Dorsolateral prefrontal cortex (tissue), 122 donors: ENCODE measurements at places on chromosomes 12 and 14.

DNA sequence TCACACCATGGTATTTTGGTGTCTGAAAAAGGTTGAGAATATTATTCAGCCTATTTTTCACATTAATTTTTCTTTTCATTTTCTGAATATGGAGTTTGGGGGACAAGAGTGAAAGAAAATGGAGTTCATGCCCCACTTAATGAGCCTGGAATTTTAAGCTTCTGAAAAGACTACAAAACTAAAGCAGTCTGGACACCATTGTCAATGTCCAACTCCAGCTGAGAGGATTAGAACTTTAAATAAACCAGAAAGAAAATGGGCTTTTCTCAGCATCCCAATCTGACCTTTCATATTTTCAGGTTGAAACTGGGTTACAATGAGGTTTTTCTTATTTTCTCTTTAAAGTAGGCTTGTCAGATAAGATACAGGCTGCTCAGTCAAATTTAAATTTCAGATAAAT is 207.7 kb downstream of the SLC6A15 start:
- no peak for DNase-seq

GRCh38 chr14:57391517-57392195 is 1.3 kb downstream of the NAA30 start:
- DNase-seq, result no peak

DNA sequence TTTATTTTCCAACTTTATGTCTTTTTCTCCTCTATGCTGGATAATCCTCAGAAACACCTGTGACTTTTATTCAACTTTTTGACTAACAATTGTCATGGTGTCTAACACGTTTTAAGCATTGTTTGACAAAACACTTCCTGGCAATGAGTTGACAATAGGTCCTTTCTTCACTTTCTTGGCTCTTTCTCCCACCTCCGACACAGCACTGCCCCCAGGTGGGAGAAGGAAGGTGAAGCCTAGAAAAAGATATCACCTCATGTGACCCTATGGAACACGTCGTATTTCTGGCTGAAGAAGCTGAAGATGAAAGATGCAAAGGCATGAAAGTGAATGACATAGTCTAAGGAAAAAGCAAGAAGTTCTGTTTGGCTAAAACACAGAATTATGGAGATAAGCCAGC is 430.0 kb downstream of the ETNK1 start:
- no peak for DNase-seq

GRCh38 chr12:15544589-15544988 is 222.3 kb downstream of the PTPRO start:
- DNase-seq, result no peak

GRCh38 chr12:538731-539539 is 79.2 kb downstream of the B4GALNT3 start:
- DNase-seq, result no peak

DNA sequence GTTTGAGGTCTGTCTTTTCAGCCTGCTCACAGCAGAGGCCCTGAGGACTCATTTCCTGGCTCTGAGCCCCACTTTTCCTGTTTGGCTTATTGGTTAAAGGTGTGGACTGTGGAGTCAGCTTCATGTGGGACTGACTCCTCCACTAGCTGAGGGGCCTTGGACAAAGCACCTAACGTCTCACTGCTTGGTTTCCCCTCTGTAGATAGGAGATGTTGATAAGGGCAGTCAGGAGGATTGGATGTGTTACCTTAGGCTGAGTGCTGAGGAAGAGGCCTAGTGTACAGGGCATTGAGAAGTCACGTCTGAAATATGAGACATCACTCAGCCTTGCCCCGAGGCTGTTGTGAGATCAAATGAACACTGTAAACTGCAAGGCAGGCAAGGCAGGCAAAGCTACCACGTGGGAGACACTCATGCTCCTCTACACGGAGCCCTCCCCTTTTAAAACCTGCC is 27.1 kb upstream of the TCL1A start:
- no peak for DNase-seq

DNA sequence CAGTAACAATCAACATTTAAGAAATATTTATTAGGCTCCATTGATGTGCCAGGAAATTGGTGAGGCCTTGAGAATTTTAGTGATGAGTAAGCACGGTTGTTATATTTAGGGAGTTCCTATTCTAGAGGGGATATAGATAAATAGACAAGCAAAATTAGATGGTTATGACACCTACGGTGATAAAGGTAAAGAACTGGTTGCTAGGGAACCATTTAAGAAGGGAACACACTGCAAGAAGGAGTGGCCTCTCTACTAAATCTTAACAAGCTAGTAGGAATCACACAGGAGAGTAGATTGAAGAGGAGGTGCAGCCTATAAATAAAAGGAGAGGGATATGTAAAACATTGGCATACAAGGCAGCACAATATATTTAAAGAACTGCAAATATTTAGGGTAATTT is 155.2 kb downstream of the LRIG3 start:
- no peak for DNase-seq

DNA sequence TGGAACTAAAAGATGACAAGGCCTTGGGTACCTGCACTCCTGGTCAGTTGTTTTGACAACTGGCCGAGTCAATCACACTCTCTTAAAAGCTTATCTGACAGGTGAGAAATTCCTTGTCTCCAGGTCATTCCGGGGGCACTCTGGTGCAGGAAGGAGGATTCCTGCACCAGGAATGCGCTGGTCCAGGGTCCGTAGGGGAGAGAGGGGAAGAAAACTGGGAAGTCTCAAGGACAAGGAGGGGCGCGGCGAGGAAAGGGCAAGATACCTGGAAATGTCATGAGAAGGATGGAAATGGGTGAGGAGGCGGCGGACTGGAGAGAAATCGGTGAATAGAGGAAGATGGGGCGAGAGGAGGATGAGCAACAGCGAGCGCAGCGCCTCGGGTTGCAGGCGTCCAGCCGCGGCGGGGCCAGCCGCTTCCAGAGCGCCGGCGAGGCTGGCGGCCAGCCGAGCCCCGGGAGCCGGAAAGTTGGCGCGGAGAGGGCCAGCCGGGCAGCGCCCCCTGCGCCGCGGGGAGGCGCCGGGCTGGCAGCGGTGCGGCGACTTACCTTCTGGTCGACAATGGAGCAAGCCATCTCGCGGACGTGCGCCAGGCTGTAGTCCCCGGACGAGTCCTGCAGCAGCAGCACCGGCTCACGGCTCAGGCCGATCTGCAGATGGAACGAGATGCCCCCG is 809 bp downstream of the PRKD1 start:
- peak; percentile 50 for DNase-seq

DNA sequence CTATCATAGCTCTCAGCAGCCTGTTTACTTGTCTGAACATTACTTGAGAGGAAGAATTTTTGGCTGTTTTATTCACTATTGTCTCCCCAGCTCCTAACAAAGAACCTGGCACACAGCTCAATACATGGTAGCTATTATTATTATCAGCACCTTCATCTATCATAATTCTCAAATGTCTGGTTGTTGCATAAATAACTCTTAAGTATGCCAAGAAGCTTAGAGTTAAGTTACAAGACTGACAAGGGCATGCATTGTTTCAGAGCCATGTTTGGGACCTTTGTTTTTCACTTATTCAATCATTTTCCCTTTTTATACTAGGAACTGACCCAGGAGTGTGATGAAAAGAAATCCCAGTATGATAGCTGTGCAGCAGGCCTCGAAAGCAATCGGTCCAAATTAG is 77.5 kb upstream of the ATP2A2 start:
- DNase-seq, result no peak

GRCh38 chr14:84209031-84209430 is 1320.9 kb upstream of the FLRT2 start:
- no peak for DNase-seq

GRCh38 chr12:54056110-54056509 is 2.5 kb downstream of the HOXC4 start:
- no peak for DNase-seq

GRCh38 chr12:107593713-107594381 is 91.8 kb upstream of the PWP1 start:
- DNase-seq, result no peak

DNA sequence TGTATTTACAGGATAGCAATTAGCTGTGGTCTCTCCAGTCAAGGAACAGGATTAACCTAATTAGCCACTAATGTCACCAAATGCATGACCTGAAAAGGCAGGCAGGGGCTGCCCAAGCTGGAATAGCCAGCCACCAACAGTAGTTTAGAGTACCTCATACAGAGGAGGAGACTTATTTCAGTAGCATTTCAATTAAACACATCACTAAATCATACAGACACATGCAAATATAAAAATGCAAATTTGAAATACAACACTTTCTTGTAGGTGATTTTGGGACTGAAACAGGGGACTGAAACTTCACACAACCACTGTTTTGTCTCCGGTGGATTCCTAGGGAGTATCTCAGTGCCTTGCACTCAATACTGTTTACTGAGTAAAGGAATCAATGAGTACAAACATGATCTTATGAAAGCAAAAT is 636 bp upstream of the IFNG-AS1 start:
- DNase-seq, result no peak

DNA sequence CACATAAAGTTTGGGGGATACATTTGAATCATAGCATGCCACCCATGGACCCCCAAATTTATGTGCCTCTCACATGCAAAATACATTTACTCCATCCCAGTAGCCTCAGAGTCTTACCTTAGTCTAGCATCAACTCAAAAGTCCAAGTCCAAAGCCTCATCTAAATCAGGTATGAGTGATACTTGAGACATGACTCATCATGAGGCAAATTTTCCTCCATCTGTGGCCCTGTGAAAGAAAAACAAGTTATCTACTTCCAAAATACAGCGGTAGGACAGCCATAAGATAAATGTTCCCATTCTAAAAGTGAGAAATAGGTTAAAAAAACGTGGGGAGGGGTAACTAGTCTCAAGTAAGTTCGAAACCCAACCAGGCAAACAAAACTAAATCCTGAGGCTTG is 444.2 kb downstream of the SNAPC1 start:
- no peak for DNase-seq

DNA sequence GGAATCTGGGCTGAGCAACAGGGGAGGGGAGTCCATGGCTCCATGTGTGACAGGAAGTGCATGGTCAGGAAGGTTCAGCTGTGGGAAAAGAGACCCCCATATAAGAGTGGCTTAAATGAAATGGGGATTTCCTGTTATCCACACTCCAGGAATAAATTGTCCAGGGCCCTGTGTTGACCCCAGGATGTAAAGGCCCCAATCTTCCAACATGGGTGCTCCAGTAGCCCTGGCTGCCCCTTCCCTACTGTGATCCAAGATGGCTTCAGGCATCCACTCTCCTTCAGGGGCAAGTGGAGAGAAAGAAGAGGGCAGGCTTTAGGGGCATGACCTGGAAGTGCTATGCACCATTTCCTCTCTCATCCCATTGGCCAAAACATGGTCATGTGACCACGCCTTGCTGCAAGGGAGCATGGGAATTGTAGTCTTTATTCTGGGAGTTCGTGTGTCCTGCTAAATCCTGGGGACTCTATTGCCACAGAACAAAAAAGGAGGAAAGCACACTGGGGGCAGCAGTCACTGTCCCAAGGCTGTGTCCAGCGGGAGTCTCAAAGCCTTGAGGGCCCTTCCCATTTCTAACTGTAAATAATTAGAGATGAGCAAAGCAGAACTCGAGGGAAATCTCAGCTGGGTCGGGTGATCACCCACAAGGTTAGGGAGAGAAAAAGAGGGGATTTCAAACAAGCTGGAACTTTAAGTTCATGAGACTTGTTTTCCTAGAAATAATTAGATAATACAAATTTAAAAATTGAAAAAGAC is 289.2 kb downstream of the ADGRD1 start:
- no peak for DNase-seq
